A549 treated with DMSO at 1 μM for 4 hours (cell line): ENCODE measurements at places on chromosomes 16 and 17. TPM values are rescaled to one million over a fixed set of nuclear protein-coding genes. Genes with fewer than 3 reads are reported as not detected.

The SERPINF2 gene
- 1.6 to 2.3 TPM (median 1.8 TPM) in 5 replicates for total RNA-seq

The DNAI2 gene
- not detected in 5 replicates for total RNA-seq

The ABHD15 gene
- total RNA-seq = 20.8 to 26.7 TPM (median 24.5 TPM) in 5 replicates

The GPR179 gene
- total RNA-seq = 0.02 to 0.07 TPM (median 0.05 TPM) in 5 replicates

The MT4 gene
- total RNA-seq = not detected in 5 replicates

The TANC2 gene
- total RNA-seq = 15.7 to 27.2 TPM (median 23.0 TPM) in 5 replicates

The CRYBA1 gene
- not detected in 5 replicates for total RNA-seq

The PPM1E gene
- total RNA-seq = 0.06 to 0.08 TPM (median 0.07 TPM) in 5 replicates

The HOXB1 gene
- not detected in 5 replicates for total RNA-seq

The TBC1D3 gene
- total RNA-seq = not detected in 5 replicates

The ACSM5 gene
- total RNA-seq = not detected in 5 replicates

The SLC47A1 gene
- 21.7 to 27.1 TPM (median 26.0 TPM) in 5 replicates for total RNA-seq

The KRT33B gene
- total RNA-seq = 0.07 to 0.28 TPM (median 0.15 TPM) in 3 of 5 replicates, not detected in the others
